ENCODE measurements at places on chromosomes 6 and 20. TPM values are rescaled to one million over a fixed set of nuclear protein-coding genes. Genes with fewer than 3 reads are reported as not detected.

- no peak for DNase-seq
Observed at GRCh38 chr6:25312703-25313102, 33.5 kb downstream of the CARMIL1 start.

GRCh38 chr6:33607126-33607783, 13.9 kb upstream of the ITPR3 start:
- peak; percentile 45 for DNase-seq

DNA sequence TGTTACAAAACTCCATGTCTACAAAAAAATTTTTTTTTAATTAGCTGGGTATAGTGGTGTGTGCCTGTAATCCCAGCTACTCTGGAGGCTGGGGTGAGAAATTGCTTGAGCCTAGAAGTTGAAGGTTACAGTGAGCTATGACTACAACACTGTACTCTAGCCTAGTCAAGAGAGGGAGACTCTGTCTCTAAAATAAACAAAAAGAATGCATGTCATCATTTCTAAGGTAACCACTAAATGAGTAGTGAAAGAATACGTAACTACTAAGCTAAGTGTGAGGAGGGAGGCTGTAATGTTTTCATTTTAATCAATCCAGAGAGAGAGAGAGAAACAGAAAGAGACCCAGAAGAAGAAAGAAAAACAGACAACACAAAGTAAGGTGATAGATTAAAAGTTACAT, 9.9 kb downstream of the SYCP2 start:
- DNase-seq: no peak

MYBL2 gene
- total RNA-seq: 19.5 TPM
